ENCODE measurements at places on chromosomes 12 and 14.

- DNase-seq, result no peak
These were observed 64.9 kb downstream of the FBXO34 start for GRCh38 chr14:55336162-55336561.

GRCh38 chr12:104189915-104190555, 25.5 kb upstream of the TXNRD1 start:
- no peak for DNase-seq

DNA sequence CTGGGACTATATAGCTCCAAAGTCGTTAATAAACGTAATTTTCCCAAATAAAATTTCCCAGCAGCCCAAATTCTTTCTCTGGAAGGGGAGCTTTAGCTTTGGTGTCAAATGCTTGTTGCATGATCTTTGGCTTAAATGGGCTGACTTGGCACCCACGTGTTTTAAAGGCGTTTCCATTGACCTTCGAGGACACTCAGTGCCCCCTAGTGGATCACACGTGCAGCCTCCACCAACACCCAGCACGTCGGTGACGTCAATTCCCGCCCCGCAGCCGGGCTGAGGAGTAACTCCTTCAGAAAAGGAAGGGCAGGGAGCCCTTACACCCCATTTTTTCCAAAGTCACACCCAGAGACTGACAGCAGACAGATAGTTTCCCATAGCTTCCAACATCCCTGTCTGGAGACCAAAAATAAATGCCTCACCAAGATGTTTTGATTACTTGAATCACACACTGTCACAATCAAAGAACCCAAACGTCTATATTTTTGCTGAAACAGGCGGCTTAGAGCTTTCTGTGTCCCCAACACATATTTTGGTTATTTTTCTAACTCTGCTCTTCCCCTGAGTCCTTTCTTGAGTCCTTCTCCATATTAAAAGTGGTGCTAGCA, 707.9 kb downstream of the AACS start:
- peak; percentile 35 for DNase-seq

- DNase-seq, result no peak
These were observed 2.3 kb downstream of the OR6J1 start for GRCh38 chr14:22641846-22642245.

- DNase-seq, result no peak
These were observed 7.7 kb downstream of the BRF1 start for GRCh38 chr14:105292826-105293711.

GRCh38 chr14:105490267-105490571, 827 bp upstream of the TEDC1 start:
- DNase-seq, result no peak

DNA sequence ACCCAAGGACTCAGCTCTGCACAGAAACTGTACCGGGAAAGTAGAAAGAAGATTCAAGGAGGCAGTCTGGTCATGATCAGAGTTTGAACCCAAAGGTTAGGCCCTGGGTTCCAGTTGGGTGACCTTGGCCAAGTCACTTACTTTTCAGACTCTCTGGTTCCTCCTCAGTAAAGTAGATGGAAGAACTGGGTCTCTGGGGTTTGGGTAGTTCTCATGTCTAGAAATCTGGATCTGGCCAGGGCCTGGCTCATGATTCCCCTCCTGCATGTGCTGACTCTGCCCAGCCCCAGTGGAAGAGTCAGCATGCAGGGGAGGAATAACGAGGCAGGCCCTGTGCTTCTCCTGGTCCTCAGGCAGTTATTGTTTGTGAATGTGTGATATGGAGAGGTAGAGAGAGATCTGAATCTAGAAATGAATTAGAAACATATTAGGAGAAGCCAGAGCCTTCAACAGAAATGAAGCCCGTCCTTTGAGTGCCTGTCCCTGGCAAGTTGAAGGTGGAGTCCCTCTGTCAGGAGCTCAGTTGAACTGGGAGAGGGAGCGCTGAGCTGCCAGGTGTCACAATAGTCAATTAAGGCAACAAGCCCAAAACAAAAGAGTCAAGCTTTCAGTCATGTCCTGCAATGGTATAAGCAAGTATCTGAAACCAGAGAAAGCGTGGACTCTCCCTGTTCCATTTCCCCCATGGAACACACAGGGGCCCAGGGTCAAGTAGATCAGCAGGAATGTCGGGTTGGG, 131.3 kb upstream of the HIF1A start:
- peak; percentile 11 for DNase-seq

- peak; percentile 90 for DNase-seq
These were observed 165.4 kb upstream of the PLEKHG7 start for GRCh38 chr12:92537290-92537960.

DNA sequence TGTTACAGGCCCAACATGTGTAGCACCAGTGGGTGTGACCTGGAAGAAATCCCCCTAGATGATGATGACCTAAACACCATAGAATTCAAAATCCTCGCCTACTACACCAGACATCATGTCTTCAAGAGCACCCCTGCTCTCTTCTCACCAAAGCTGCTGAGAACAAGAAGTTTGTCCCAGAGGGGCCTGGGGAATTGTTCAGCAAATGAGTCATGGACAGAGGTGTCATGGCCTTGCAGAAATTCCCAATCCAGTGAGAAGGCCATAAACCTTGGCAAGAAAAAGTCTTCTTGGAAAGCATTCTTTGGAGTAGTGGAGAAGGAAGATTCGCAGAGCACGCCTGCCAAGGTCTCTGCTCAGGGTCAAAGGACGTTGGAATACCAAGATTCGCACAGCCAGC, 8.6 kb downstream of the BCL2L14 start:
- no peak for DNase-seq

DNA sequence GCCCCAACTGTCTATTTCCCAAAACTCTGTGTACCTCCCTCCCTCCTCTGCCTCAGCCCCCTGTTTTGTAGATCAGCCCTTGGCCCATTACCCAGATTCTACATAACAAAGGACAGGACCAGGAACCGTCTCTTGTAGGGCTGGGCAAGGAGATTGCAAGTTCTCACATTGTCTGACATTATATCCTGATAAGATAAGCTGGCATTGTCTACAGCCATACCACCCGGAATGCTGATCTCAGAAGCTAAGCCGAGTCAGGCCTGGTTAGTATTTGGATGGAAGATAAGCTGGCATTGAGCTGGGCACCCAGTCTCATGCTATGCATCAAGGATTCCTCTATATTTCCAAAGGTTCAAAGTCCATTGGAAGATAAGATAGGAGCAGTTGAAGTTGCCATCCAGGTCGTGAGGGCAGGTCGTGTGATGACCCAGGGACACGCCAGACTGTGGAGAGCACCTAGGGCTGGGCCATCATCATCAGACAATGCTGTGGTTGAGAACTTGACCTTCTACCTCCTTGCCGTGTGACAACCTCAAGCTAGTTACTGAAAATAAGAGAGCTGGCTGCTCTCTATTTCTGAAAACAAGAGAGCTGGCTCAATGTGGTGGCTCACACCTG, 29.5 kb downstream of the PHETA1 start:
- DNase-seq, result no peak

- DNase-seq, result no peak
These were observed 23.3 kb downstream of the RAB35 start for GRCh38 chr12:120093336-120093591.

DNA sequence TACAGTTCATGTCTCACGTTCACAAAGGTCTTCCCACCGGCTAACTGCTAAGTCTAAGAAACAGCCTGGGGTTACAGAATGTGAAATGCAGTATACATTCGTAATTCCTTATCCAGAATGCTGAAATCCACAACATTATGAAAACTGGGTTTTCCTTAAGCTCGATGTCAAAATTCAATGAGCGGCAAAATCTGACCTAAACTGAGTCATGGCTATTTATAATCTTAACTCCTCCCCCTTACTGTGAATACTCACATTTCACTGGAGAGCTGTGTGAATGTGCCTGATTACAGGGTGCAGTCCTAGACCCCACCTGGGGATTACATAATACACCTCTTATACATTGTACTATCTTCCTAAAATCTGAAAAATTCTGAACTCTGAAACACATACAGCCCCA, 35.3 kb downstream of the STX2 start:
- peak; percentile 32 for DNase-seq

- no peak for DNase-seq
These were observed 230.5 kb downstream of the EGLN3 start for GRCh38 chr14:33720284-33720787.

- peak; percentile 59 for DNase-seq
These were observed 12.5 kb downstream of the GPR68 start for GRCh38 chr14:91232052-91232451.

GRCh38 chr12:117279606-117280005, 81.8 kb downstream of the NOS1 start:
- no peak for DNase-seq

DNA sequence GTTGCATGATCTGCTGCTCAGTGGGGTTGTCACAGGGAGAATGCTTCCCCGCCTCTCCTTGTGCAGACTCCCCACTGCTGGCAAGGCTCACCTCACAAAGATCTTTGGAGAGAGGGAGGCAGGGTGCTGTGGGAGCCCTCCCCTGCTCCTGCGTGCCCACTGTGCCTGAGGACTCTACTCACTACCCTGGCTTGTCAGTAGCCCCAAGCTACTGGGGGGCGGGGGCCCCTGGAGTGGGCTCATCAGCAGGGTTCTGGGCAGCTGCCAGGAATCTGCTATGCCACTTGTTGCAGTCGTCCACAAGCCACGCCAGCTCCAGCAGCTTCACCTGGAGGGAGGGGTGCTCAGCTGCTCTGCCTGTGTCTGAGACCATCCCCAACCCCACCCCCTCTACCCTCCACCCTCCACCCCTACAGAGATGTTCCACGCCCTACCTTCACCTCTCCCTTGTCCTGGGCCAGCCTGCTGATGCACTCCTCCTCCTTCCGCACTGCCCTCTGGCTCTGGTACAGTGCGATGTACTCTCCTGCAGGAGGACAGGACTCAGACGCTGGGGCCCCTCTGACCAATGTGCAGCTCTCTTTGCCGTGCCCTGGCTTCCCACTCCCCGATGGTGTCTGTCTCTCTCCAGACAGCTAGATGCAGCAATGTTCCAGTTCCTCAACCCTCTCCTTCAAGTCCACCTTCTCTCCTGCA, 14.2 kb upstream of the BLTP3B start:
- DNase-seq, result no peak

GRCh38 chr12:119721306-119721705, 53.4 kb downstream of the PRKAB1 start:
- no peak for DNase-seq

DNA sequence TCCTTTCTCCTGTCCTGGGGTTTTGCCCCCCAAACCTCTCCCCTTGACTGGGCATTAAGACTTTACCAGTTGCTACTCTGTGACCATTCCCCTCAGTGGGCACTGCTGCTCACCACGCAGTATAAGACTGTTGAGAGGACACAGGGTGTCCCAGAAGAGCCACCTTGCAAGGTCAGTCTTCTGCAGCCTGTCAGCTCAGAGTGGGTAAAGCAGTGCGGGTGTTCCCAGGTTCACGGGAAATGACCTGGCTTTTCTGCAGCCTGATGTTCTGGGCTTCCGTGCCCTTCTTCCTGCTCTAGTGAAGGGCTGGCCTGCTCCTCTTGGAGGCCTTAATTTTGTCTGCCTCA, 34.2 kb downstream of the KCNA1 start:
- DNase-seq, result no peak

DNA sequence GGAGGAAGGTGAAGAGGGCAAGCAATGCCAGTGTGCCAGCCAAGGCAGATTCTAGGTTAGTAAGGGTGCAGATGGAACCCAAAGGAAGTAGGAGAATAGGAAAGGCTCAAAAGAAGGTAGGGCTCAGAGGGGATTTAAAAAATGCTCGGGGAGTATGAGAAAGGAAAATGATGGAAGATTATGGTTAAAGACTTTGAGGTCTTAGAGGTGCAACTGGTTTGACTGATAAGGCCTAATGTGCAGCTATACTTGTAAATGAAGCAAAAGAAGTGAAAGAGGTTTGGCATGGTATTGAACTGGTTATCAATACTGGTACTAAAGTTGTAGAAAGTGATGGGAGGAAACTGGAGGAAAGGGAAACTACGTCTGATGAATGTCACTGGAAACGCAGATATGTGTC, 94.7 kb downstream of the RPS6KA5 start:
- DNase-seq, result no peak

DNA sequence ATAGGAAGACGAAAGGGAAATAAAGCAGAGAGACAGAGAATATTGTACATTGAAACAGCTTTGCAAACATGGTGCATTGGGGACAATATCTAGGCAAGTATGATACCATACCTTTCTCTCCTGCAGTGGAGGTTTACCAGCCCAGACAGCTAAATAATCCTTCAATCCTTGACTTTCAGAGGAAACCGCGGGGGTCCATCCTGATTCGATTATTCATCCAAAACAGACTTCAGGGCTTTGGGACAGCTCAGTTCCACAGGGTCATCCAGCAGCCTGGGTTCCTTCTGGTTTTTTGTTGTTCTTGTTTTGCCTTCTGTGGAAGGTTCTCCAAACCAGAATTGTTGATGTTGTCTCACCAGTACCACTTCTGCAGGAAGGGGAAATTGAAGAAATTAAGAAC, 81.5 kb downstream of the LGR5 start:
- no peak for DNase-seq

DNA sequence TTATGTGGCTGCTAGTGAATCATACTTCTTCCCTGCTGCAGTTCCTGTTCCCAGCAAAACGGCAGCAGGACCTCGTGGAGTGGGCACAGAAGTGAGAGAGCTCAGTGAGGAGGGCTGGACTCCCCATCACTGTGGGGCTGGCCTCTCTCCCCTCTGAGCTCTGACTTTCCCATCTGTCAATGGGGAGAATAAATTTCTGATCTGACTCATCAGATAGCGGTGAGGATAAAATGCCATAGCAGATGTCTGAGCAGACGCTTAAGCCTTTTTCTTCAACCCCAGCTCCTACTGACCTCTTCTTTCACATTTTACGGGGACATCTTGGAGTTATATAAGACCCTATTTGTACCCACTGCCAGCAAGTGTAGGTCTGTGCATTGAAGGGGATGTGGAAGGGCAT, 116.6 kb downstream of the CRACR2A start:
- no peak for DNase-seq

- DNase-seq, result no peak
These were observed 104.1 kb downstream of the SMOC1 start for GRCh38 chr14:69983317-69983716.

GRCh38 chr14:74703043-74703442, 9.8 kb downstream of the AREL1 start:
- no peak for DNase-seq

- DNase-seq, result no peak
These were observed 193.1 kb downstream of the NPAS3 start for GRCh38 chr14:33131801-33132200.

- DNase-seq, result no peak
These were observed 18.1 kb upstream of the PTCSC3 start for GRCh38 chr14:36194663-36195062.

DNA sequence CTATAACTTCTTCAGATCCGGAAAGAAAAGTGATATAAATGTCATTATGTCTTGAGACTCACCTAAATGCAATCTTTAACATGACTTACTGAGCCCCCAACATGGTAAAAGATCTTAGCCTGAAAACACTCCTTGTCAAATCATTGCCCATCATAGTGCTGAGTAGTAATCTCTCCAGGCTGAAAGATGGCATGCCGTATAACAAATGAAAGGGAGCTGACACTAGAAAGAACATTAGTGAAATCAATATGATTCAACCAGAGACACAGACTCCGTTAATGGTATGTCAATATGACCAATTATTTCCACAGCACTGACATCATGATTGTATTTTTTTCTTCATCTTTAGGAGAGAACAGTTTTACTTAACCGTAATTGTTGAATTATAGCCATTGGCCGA, 54.4 kb downstream of the BICD1 start:
- DNase-seq, result no peak

Data from inflammatory macrophage treated with lipopolysaccharide for 4 hours (primary cell).